Activated CD4-positive, alpha-beta memory T cell treated with anti-CD3 and anti-CD28 coated beads for 36 hours (primary cell): ENCODE measurements at places on chromosomes 2 and 18.
A peak's percentile ranks its signal among the peaks of the same experiment; 100 is the strongest.

DNA sequence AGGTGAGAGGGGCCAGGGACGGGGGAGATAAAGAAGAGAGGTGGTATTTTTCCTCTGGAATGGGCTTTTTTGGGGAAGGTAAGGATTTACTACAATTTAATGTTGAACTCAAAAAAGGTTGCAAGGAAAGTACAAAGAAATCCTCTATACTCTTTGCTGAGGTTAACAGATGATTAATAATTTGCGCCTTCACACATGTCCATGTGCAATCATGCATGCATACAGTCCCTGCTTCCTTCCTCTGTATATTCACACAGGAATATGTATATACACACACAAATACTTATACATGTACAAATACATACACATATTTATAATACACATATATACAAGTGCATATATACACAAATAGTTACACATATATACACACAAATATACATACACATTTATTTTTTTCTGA lies 193.4 kb downstream of the NBAS start:
- DNase-seq = no peak

- no peak for DNase-seq
Measured at GRCh38 chr2:20609349-20609994, 41.4 kb downstream of the HS1BP3 start.

DNA sequence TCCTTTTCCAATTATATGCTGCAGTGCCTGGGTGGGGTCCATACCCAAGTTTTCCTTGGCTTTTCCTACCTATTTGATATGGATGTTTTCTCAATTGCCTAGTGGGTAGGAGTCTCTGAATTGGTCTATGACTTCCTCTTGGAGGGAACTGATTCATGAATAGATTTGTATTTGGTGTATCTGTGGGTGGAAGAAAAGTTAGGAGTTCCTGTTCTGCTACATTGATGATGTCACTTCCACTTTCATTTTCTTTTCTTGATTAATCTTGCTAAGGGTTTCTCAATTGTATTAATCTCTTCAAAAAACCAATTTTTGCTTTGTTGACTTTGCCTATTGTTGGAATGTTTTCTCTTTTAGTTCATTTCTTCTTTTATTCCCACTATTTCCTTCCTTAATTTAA lies 37.4 kb upstream of the SLC9A2 start:
- DNase-seq = no peak

DNA sequence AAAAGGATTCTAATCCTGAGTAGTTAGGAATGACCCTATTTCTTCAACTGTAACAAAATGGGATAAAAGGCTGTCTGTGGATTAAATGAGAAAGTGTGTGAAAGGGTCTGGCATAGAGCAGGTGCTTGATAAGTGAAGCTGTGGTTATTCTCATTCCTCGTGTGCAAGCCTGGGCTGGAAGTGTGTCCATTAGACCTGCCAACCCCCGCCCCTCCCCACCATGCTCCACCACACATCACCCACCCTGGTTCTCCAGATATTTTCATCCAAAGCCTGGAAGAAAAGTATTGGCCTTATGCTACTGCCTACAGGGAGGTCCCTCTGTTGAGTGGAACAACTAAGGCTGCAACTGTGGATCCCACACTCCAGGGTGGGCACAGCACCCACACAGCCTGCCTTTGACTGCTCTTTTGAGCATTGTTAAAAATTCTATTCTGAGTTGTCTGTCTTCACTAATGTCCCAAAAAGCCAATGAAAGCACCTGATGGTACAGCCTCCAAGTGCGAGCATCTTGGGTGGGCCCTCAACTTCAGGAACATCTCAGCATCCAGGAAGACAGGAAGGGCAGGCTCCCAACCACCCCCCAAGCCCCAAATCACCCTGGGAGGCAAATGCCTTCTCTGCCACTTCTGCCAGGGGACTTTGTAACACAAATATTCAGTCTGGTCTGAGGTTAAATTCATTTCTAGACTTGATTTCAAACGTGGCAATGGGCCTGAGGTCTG lies 102.8 kb upstream of the PPP1CB start:
- no peak for DNase-seq

- no peak for DNase-seq
Measured at GRCh38 chr2:182866461-182867406, at the start of gene FRZB. Gene FRZB (minus strand): TSS chr2:182866637. CDS start chr2:182866552, 85 bp downstream.

GRCh38 chr2:8438996-8439395 lies 242.9 kb upstream of the ID2 start:
- no peak for DNase-seq

GRCh38 chr2:217790195-217790594 lies 212.6 kb downstream of the TNS1 start:
- DNase-seq = peak; percentile 37

DNA sequence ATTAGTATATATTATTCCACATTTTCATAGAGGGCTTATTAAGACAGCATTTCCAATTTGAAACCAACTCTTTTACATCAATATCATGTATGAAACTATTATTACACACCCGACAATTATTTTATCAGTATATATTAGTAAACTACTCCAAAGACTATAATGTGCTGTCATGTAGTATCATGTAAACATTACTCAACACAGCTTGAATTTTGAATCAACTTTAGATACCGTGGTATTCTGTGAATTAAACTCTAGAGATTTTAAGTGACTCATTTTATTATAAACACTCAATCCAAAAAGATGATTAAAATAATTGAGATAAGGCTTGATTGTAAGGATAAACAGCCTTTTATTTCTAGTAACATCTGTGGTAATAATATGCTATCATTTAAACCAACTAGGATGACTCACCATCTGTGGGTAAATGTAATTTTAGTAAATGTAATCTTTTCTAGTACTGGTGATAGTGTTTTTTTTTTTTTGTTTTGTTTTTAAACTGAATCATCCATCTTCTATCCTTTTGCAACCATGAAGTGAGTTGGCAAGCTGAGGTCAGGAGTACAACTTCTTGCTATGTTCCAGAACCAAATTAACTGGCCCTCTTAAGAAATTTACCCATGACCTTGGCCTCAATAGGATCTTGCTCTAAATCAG lies 144.3 kb upstream of the SMAD7 start:
- no peak for DNase-seq
